Kidney glomerular epithelial cell (primary cell): ENCODE measurements at places on chromosomes 6 and 20.

- no peak for DNase-seq
Measured at GRCh38 chr6:16521528-16521927, 239.7 kb downstream of the ATXN1 start.

GRCh38 chr6:131257104-131257503 is 121.8 kb downstream of the AKAP7 start:
- no peak for DNase-seq

GRCh38 chr20:44586289-44586911 is 4.0 kb downstream of the PKIG start:
- DNase-seq, result no peak

DNA sequence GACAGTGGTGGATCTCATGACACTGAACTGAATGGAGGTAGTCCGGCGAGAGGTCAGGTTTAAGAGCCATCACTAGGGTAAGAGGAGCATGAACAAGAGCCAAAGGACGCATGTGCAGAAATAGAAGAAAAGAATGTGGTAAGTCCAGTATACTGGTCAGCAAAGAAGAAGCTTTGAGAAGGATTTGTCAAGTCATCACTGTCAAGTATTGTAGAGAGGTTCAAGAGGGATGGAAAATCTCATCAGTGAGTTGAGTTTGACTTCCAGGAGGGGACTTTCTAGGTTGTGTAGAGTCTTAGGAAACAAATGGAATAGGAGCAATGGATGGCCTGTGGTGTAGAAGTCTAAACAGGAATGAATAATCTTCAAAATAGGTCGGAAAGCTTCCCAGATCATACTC is 161.8 kb downstream of the BTBD3 start:
- no peak for DNase-seq

DNA sequence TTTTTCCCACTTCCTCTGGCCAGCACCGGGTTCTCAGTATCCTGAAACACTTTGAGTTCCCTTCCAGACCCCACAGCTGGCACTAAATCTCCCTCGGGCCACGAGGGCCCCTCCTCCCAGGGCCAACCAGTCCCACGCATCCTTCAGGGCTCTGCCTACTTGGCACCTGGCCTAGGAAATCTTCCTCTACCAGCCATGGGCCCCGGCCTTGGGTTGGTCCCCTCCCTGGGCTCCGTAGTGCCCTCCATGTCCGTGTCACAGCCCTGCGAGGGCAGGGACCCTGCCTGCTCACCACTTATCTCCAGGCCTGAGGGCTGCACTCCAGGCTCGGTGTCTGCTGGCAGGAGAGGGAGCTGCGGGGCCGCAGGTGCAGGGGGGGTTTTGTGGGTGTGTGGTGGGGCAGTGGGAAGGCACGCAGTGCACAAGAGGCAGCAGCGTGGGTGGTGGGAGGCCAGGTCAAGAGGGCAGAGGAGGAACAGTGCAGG is 48.8 kb upstream of the CDH22 start:
- no peak for DNase-seq

- DNase-seq, result no peak
Measured at GRCh38 chr20:62429455-62430310, 2.3 kb upstream of the RBBP8NL start.
